ENCODE measurements at places on chromosomes 3 and 15.

- no peak for DNase-seq
Observed at GRCh38 chr3:15953841-15954240, 156.1 kb upstream of the ANKRD28 start.

DNA sequence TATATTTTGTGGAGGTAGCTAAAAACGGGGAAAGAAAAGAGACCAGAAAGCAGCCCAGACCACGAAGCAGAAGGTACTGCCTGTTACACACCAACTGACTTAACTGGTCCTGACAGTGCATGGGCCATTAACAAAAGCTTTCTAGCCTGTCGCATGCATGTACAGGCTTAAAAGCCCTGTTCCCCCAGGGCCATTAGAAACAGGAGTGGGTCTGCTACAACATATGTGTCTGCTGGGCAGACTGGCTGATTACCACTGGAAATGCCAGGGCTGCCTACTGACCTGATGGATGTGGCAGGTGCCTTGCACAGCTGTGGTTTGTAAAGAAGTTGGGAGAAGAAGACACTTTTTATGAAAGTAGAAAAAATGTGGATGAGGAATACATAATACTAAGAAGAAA lies 137.4 kb downstream of the GAP43 start:
- DNase-seq, result no peak

DNA sequence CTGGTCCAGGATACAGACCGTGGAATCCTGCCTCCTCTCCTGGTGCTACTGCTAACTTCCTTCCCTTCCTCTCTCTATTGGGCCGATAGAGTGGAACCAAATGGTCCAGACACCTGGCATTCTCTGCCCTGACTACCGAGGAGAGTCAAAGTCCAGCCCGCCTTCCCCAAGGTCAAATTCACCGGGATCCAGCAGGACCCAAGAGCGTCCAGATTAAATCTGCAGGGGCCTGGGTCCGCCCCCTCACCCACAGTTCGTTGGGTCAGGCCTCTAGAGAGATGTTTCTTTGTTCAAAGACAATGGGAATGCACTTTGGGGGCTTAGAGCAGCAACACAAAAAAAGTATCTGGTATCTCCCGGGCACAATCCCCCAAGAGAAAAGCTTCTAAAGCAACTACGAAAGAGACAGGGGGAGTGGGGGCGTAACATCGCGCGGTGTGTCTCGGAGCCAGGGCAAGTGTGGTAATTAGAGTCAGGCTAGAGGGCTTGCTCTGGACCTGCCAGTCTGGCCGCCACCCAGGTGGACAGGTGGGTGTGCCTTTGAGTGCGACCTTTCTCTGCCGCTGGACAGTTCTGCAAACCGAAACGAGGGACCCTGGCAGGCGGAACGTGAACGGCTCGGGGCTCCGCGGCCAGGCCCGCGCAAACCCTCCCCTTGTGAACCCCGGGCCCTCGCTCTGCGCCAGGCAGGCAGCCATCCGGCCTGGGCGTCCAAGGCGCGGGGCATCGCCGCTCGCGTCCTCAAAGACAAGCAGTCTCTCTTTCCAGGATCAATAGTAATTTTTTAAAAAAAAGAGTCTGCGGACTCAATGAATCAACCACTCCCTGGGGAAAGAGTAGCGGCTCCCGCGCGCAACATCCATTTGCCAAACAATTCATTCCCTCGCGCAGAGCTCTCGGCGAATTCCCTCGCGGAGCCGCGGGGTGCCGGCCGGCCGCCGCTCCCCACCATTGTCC lies 806 bp downstream of the KLHL25 start:
- DNase-seq, result no peak

DNA sequence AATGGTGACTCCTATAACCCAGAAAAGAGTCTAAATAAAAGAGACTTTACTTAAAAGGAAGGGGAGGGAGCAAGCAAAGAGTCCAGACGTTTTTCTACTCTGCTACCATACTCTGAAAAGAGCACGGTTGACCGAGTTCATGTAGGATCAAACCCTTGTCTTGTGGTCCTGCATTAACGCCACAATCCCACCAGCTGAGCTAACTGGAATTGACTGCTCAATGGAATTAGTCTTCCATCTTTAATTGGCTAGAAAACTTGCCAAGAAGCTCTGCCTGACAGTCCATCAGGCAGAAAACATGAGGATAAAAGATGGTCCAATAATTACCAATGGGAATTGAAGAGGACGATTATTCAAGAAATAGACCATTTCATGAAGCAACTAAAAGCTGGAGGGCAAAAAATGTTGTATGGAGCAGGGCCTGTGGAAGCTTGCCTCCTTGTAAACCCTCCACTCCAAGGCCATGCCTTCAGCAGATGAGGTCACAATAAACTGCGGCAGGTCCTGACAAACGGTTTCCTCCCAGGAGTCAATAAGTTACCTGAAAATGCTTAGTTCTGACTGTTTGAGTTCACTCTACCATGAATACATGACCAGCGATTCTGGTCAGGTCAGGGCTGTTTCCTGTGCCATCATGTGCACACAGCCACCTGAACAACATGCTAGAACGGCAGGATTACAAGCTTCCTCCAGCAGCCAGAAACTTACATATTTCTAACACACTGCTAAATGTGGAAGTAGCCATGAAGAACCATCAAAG lies 35.6 kb upstream of the ARHGEF3 start:
- DNase-seq, result peak; percentile 69

DNA sequence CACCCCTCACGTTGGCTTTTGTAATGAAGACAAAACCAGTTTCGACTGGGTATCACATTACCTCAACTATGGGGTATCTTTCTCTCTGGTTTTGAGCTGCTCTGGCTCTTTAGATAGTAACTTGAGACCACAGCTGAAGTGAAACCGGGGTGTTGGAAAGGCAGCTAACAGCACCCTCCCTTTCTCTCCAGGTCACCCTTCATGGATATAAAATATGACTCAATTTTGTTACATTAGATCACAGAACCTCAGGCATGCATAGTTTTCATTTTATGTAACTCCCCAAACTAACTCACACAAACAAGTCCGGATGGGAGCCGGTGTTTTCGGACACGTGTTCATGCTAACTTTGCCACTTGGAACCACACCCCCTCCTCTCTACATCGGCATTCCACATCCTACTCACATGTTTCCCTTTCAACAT lies 90.7 kb downstream of the NR2F2 start:
- DNase-seq, result no peak

DNA sequence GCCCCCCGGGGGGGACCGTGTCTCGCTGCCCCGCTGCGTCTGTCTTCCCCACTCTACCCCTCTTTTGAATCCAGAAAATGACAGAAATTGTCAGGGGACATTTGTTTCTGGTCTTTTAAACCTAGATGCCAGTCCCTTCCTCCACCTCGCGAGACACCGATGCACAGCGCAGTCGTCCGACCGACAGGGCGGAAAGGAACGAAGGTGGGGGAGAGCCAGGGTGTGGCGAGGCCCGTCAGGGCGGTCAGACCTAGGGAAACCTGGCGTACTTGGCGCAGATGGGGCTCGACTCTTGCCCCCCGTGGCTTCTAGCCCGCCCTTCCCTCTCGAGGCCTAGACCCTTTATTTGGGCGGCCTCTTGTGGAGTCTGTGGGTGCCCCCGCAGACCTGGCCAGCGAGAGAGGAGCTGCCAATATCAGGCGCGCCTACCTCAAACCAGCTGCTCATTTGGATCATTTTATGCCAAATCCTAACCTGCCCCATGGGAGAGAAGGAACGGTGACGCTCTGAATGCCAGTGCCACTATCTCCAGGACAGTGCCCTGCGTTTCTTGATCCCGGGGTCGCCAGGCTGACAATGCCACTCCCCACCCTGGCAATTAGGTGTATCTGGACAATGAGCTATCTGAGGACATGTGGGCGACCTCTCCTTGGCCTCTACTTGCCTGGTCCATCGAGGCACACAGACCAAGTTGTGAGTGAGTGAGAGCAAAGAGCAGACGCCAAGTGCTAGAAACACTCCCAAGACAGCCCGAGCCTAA lies 500 bp upstream of the RAB6B start:
- DNase-seq, result no peak

DNA sequence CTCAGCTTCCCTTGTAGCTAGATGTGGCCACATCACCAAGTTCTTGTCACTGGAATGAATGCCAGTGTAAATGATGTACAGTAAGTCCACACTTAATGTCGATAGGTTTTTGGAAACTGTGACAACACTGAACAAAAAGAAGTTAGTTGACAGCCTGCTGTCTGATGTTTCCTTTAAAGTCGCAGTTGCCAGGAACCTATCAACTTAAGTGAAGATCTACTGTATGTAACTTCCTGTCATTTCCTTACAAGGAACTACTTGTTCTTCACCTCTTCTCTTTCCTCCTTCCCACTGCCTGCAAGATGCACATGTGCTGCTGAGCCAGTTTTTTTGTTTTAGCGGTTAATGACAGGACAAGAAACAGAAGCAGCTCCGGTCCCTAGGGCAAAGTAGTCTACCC lies 44.6 kb downstream of the HDGFL3 start:
- DNase-seq, result no peak

- no peak for DNase-seq
Observed at GRCh38 chr15:100809151-100809550, 70.5 kb upstream of the ALDH1A3 start.

Data from Caki2 (cell line).